ENCODE measurements at places on chromosomes 6 and 20.

GRCh38 chr6:35808688-35809087, 3.5 kb downstream of the LHFPL5 start:
- DNase-seq = no peak

- no peak for DNase-seq
Observed at GRCh38 chr6:168885751-168886742, 367.6 kb downstream of the THBS2 start.

DNA sequence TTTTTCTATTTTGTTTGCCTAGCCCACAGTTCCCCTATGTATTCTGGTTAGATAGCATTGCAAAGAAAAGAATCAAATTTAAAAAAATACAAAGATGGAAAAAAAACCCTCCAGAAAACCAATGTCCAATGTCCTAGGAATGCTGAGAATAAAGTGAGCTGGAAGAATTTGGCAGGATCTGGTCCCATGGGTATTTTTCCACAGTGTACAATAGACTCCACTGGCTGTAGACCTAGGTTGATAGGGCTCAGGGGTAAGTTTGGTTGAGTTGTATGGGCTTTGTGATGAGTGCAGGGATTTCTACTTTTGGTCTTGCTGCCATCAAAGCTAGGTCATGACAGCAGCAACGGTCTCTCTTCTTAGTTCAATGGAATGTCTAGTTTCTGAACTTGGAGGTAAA, 41.5 kb downstream of the SLC22A2 start:
- DNase-seq = no peak

DNA sequence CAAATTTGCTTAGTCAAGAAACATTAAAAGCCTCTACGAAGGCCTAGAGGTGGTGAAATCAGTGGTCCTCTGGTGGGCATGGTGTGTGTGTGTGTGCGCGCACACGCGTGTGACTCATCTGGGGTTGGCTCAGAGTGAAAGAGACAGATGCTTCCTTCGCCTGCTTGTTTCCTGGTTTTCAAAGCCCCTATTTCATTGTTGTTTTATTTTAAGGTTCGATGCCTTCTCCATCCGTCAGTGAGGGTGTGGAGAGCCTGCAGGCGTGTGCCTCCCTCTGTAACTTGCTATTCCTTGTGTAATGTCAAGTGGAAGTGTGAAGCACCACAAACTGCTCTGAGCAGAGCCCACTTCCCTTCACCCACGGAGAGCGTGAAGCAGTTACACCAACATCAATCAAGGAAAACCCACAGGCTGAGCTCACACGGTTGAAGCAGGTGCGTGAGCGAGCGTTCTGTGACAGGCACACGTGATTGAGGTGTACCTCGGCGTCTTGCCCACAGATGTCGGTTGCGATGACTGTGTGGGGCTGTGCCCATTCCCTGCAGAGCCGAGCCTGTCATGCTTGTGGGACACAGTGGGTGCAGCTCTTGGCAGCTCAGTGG, 233.9 kb downstream of the PRL start:
- DNase-seq = no peak

- DNase-seq = no peak
Observed at GRCh38 chr6:73577676-73578075, 56.8 kb upstream of the EEF1A1 start.

GRCh38 chr20:58692579-58693225, at the start of gene NPEPL1:
NPEPL1 (plus strand) TSS chr20:58692800; CDS start chr20:58692901, 101 bp downstream.
- DNase-seq = no peak

- no peak for DNase-seq
Observed at GRCh38 chr6:11552442-11552841, 14.9 kb downstream of the TMEM170B start.

GRCh38 chr6:3077430-3077829, 9.1 kb downstream of the RIPK1 start:
- DNase-seq = no peak

DNA sequence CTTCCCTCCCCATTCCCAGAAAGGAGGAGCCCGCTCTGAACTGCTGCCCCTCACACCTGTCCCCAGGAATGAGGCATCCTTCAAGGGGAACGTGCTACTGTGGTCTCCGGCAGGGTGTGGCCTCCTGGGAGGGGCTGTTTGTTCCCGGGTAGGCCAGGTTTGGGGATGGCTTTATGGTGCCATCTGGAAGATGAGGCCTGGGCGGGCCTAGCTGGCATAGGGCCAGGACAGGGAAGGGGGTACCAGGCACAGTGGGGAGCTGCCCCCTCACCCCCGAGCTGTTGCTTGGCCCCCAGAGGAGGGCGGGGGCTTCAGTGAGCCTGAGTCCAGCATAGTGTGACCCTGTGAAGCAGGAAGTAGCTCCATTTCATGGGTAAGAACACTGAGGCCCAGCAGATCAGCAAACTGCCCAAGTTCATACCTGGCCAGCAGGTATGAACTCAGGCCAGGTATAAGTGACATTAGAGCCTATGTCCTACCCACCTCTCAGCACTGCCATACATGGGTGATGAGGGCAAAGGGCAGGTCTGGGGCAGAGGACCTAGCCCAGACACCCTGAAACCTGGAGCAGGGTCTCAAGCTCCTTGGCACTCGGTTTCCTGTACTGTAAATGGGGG, 17.5 kb upstream of the SPDEF start:
- DNase-seq = no peak

- DNase-seq = no peak
Observed at GRCh38 chr6:24738741-24739140, 19.8 kb upstream of the C6orf62 start.

DNA sequence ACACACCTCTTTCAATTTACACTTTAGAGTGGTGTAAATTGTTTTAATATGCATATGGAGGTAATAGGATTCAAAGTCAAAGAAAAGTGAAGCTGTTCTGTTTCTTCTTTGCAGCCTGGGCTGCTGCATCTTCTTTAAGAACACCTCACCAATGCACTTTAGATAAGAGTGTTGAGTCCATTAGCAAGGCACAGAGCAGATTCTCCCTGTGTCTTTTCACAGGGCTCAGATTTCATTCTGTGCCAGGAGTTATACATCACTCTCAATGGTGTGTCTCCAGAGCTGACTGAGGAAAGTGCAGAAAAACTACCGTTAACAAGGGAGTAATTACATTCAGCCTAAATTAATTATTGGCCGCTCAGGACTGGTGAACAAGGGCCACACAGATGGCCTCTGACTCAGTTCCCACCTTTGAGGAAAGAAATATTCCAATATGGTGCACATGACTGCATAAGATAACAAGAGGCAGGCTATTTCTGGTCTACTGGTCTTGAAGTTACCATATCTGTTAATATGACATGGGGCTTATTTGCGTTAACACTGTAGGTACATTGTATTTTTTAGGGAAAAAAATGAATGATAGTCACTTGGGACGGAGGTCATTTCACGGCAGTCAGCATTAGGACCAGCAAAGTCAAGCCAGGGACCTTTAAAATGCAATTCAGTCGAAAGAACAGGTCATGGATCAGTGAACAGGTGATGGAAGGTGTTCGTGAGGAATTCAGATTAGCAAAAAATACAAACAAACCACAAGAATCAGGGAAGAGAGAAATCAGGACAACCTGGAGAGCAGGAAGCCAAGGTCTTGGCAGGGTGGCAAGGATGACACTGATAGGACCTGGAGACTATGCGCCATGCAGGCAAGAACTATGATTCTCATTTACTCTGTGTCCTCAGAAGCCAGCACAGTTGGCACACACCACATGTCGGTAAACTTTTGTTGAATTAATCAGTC, 203.7 kb downstream of the TBX18 start:
- no peak for DNase-seq

DNA sequence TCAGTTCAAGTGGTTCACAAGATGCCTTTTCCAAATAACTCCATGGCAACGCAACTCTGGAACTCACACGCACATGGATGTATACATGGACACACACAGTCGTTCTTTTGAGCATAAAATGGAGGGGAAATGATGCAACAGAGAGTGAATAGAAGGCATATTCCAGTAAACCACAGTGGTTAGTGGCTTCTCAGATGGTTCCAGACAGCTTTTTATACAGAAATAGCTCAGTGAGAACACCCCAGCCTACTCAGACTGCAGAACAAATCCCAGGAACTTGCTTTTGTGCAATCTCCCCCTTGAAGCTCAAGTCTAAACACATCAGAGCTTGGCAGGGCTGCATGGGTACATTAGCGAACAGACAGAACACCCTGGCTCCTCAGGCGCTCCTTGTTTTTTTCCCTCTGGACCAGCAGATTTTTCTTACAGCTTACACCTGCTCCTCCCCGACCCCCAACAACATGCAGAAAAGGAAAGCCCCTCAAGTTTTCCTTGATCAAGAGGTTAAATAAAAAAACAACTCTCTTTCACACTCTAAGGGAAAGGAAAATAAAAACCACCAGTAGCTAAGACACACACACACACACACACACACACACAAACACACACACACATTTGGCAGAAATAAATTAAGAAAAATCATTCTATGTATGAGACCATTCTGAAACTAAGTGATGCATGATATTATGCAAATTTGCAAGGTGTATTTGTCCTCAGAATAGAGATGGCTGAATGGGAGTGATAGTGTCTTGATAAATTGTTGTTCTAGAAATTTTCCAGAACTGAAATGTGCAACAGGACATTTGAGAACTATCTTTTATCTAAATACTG, 51.2 kb upstream of the RANBP9 start:
- DNase-seq = no peak
